ENCODE measurements at places on chromosomes 6 and 20.

DNA sequence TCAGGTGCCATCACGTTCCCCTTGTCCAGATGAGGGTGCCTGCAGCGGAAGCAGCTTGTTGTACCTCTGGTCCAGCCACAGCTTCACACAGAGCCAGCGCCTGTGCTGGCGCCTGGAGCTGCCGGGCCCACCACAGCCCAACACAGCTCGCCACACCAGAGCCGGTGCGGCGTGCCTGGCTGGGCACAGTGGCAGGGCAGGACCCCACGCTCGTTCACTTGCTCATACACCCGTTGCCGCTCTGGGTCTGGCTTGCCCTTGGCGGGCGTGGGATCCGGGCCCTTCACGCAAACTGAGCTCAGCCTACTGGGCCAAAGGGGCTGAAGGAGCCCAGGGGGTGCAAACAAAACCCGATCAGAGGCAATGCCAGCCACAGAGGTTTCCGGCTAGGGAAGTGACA is 492.5 kb upstream of the MANEA start:
- DNase-seq: no peak

- DNase-seq: no peak
Observed at GRCh38 chr6:46254946-46255345, 84.2 kb upstream of the ENPP5 start.

DNA sequence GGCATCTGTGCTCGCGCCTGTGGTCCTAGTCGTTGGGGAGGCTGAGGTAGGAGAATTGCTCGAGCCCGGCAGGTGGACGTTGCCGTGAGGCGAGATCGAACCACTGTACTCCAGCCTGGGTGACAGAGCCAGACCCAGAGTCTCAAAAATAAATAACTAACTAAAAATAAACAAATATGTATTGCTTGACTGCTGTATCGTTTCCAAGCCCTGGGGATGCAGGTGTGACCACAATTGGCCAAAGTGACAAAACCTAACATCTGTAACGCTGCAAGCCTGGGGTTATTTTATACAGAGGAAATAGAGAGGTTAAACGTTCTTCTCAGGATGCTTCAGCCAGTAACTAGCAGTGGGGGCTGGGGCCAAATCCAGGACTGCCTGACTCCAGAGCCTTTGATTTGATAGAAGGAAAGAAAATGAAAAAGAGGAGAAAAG is 1.9 kb upstream of the SRSF3 start:
- no peak for DNase-seq

- DNase-seq: no peak
Observed at GRCh38 chr6:12013307-12013719, 1.2 kb downstream of the HIVEP1 start.

DNA sequence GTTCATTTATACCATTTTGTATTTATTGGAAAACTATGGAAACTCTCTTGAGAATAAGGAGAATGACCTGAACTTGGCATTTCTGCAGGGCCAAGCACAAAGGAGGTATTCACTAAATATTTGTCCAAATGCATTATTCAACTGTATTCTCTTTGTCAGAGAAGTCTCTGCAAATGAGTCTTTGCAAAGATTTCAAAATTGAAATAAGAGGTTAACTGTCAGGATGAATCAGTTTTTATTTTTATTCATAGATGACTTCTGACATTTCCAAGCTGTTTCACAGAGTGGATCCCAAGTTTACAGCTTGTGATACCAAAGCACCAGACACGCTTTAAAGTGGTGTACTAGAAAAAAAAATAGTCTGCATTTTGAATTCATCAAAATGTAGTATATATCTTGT is 131.6 kb downstream of the UTRN start:
- DNase-seq: no peak

DNA sequence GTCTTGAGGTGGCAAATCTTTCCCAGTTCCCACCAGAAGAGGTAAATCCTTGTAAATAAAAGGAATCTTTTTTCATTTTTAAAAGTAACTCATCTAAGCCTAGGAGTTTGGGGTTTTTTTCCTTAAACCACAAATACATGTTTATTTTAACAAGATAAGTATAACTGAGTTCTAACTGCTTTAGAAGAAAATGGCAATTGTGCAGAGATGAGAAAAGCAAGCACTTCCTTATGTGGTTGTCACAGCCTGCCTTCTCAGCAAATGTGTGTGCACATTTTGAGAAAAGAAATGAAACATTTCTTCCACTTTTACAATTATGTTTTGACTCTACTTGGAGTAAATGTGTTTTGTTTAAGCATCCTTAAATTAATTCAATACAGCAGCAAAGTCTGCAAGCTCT is 17.7 kb downstream of the HCK start:
- no peak for DNase-seq

GRCh38 chr20:38581013-38581412 is at the start of gene ADIG:
Gene ADIG (plus strand): TSS chr20:38581197. CDS start chr20:38581251, 54 bp downstream.
- no peak for DNase-seq

DNA sequence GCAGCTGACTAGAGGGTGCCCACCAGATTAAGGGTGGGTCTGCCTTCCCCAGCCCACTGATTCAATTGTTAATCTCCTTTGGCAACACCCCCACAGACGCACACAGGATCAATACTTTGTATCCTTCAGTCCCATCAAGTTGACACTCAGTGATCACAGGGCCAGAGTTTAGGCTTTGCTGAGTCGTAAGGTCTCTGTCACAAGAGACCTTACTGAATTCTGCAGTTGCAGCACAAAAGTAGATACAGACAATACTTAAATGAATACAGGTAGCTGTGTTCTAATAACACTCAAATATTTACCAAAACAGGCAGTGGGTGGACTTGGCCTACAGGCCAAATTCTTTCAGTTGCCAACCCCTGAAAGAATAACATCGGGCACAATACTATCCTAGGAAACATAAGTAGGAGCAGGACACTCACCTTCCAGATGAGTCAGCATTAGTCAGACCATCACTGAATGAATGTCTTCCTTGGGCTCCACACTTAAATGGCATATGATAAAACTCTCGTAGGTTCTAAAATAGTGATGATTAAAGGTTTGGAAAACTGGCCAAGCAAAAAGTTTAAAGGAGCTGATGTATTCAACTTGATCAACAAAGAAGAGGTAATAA is 190.0 kb downstream of the UBE3D start:
- no peak for DNase-seq

GRCh38 chr6:149963212-149963461 is 606 bp upstream of the ULBP1 start:
- DNase-seq: no peak

- DNase-seq: no peak
Observed at GRCh38 chr6:56724455-56724854, 81.8 kb upstream of the DST start.

GRCh38 chr6:135990439-135990838 is 138.9 kb downstream of the PDE7B start:
- DNase-seq: no peak

GRCh38 chr6:32819729-32820128 is 2.9 kb upstream of the HLA-DOB start:
- no peak for DNase-seq
